CD8-positive, alpha-beta memory T cell (primary cell): ENCODE measurements at places on chromosomes 16 and 17. TPM values are rescaled to one million over a fixed set of nuclear protein-coding genes. Genes with fewer than 3 reads are reported as not detected.

The SP6 gene
- 0.09 TPM for total RNA-seq

The SCGB1C2 gene
- not detected for total RNA-seq

GRCh38 chr16:30121741-30122571 lies 1.1 kb downstream of the MAPK3 start:
- H3K4me3 ChIP-seq, result peak overlapping the region; percentile 63
- H3K36me3 ChIP-seq, result peaks cover 9% of the 10 kb centered on the region
- DNase-seq, result no peak
- H3K27ac ChIP-seq, result peak overlapping the region; percentile 43

- peaks cover 34% of the 10 kb centered on the region for H3K27me3 ChIP-seq
- H3K4me1 ChIP-seq, result no peaks in the 10 kb centered on the region
- H3K4me3 ChIP-seq, result peak within 1 kb of the TSS; percentile 15
- no peak within 1 kb of the TSS for H3K27ac ChIP-seq
These were observed at the start of gene BEAN1 for GRCh38 chr16:66427036-66427860. Gene BEAN1 (plus strand): TSS chr16:66427295. CDS start chr16:66437677, 10,382 bp downstream.

GRCh38 chr17:39674702-39675389 lies 6.6 kb downstream of the PNMT start:
- no peaks in the 10 kb centered on the region for H3K36me3 ChIP-seq
- DNase-seq, result no peak
- H3K27ac ChIP-seq, result no peak overlapping the region
- no peaks in the 10 kb centered on the region for H3K27me3 ChIP-seq
- H3K4me1 ChIP-seq, result peaks cover 50% of the 10 kb centered on the region

- no peaks in the 10 kb centered on the region for H3K36me3 ChIP-seq
- H3K4me3 ChIP-seq, result peak overlapping the region; percentile 92
- no peak for DNase-seq
- H3K27ac ChIP-seq, result peak overlapping the region; percentile 78
- H3K4me1 ChIP-seq, result peaks cover 15% of the 10 kb centered on the region
These were observed 581 bp downstream of the SNRNP25 start for GRCh38 chr16:54237-54581.

- H3K27me3 ChIP-seq, result no peaks in the 10 kb centered on the region
- no peak for DNase-seq
- no peak overlapping the region for H3K27ac ChIP-seq
- no peaks in the 10 kb centered on the region for H3K36me3 ChIP-seq
These were observed 10.7 kb downstream of the GFOD2 start for GRCh38 chr16:67708368-67708771.

GRCh38 chr17:29827179-29827578 lies 102.8 kb downstream of the SSH2 start:
- no peaks in the 10 kb centered on the region for H3K27me3 ChIP-seq
- H3K4me3 ChIP-seq, result no peak overlapping the region
- no peak for DNase-seq
- no peak overlapping the region for H3K27ac ChIP-seq
- H3K4me1 ChIP-seq, result peaks cover 6% of the 10 kb centered on the region
- no peaks in the 10 kb centered on the region for H3K36me3 ChIP-seq

The NSMCE1 gene
- 103 TPM for total RNA-seq

The SDK2 gene
- 0.35 TPM for total RNA-seq

DNA sequence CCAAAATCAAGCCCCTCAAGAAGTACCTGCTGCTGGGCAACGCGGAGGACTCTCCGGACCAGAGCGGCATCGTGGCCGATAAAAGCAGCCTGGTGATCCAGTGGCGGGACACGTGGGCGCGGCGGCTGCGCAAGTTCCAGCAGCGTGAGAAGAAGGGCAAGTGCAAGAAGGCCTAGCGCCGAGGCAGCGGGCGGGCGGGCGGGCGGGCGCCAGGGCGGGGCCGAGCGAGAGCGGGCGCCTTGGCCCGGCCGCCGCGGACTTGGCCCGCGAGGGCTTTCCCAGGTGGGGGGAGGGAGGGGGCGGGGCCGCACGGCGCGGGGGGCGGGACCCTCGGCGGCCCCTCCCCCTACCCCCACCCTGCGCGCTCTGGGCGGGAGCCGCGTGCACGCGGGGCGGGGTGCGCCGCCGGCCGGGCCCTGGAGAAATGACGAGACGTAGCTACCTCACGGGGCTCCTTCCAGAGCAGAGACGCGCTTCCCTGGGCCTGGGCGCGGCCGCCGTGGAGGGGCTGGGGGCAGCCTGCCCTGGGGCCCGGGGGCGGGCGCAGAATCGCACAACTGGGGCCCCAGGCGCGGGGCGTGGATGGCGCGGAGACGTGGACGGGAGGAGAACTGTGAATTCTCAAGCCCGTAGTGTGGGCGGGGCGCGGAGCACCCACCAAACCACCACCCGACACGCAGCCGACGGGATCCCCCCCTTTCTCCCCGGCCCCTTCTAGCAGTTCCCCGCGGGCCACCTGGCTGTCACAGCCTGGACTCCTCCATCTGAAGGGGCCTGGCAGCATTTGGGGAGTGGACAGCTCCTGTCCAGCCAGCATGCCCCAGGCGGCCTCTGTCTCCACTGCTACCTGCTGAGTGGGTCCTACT lies 218.7 kb downstream of the NTN1 start:
- peak; percentile 77 for DNase-seq
- no peak overlapping the region for H3K27ac ChIP-seq
- no peaks in the 10 kb centered on the region for H3K36me3 ChIP-seq

DNA sequence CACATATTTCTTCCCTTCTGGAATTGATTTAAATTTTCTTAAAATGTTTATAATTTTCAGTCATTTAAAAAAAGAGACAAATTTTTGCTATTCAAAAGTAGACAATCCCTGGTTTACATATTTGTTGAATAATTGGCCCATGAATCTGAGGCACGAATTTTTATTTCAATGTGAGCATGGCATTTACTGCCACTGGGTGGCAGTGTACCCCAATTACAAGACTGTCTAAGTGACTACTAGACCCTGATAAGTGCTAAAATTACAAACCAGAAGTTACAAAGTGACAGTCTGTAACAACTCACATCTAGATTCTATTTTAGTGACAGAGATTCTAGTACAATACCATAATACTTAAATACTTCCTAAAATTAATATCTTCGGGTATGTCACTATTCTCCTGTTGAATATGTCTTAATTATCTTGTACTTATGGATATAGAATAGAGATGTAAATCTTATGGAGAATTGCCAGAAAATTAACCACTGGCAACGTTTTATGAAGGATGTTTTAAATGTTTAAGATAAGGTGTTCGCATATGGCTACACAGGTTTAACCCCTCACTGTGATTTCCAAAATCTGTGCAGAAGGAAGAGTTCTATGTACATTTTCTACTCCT lies 235.8 kb downstream of the MAP2K4 start:
- DNase-seq, result no peak
- H3K4me1 ChIP-seq, result no peaks in the 10 kb centered on the region
- H3K27me3 ChIP-seq, result no peaks in the 10 kb centered on the region
- no peak overlapping the region for H3K4me3 ChIP-seq
- no peaks in the 10 kb centered on the region for H3K36me3 ChIP-seq
- H3K27ac ChIP-seq, result no peak overlapping the region
